ENCODE measurements at places on chromosomes 6 and 20.

DNA sequence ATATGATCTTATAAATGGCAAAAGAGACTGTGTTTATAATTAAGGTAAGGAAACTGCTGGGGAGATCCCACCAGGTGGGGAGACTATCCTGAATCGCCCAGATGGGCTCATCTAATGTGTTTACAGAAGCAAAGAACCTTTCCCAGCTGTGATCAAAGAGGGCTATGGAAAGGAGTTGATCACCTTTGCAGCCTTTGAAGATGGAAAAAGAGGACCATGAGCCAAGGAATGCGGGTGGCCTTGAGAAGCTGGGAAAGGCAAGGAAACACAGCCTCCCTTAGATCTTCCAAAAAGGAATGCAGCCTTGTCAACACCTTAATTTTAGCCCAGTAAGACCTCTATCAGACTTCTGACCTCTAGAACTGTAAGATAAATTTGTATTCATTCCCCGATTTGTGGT is 66.5 kb upstream of the ADGRG6 start:
- DNase-seq: no peak

GRCh38 chr6:45488889-45489288 is 111.2 kb upstream of the SUPT3H start:
- DNase-seq: no peak

- DNase-seq: peak; percentile 14
These were observed 44.8 kb upstream of the SLC2A12 start for GRCh38 chr6:134097114-134097707.

GRCh38 chr6:158057213-158057987 is 75.7 kb downstream of the SYNJ2 start:
- no peak for DNase-seq

GRCh38 chr6:26220145-26220970 is 133.1 kb downstream of the HFE start:
- no peak for DNase-seq

GRCh38 chr6:132797951-132798868 is at the start of gene SLC18B1:
SLC18B1 (minus strand) TSS chr6:132798637; CDS start chr6:132798456, 181 bp downstream.
- no peak for DNase-seq

GRCh38 chr6:35534407-35535170 is 21.9 kb upstream of the TULP1 start:
- DNase-seq: no peak

- no peak for DNase-seq
These were observed 695 bp upstream of the TGIF2 start for GRCh38 chr20:36572701-36573102.

- no peak for DNase-seq
These were observed 298.4 kb downstream of the TRDN start for GRCh38 chr6:123338394-123338793.

DNA sequence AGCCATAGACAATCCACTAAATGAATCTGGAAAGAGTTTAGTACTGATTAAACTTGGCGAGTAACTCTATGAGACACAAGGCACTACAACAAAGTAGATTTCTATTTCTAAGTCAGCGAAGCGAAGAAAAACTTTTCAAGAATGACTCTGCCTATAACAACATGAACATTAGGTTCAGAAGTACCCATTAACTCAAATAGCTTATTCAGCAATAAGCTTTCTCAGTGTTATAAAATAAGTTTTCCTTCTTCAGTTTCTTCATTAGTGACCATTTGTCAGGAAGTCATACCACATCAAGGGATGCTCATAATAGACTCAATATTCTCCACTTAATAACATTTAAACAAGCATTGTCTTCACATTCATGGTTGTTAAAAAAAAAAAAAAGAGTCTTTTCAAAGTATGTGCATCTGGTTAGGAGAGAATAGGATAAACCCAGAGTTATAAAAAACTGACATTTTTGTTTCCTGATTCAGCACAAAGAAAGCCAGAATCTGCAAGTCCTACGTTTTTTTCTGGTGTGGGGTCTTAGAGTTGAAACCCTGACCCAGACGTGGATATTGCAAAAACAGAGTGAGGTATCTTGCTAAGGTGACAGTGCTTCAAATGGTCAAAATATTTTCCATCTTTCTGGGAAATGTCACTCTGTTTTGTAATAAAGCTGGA is 148.2 kb upstream of the PREP start:
- no peak for DNase-seq

DNA sequence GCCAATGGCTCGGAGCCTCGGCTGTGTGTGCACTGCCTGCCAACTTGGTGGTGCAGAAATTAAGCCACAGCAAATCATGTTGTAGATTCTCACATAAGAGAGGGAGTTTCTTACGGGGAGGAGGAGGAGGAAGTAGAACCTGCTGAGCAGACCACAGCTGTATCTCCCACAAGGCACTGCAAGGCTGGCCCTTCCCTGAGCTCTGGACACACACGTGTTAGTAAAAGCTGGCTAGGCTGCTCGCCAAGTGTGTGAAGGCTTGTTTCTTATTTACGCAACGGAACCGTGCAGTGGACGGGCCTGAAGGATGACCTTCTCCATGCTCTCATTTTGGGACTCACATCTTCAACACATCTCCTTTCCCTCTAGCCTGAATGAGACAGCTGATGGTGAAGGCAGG is 15.7 kb upstream of the QKI start:
- no peak for DNase-seq

- no peak for DNase-seq
These were observed 191.9 kb downstream of the TFAP2C start for GRCh38 chr20:56820984-56821383.

DNA sequence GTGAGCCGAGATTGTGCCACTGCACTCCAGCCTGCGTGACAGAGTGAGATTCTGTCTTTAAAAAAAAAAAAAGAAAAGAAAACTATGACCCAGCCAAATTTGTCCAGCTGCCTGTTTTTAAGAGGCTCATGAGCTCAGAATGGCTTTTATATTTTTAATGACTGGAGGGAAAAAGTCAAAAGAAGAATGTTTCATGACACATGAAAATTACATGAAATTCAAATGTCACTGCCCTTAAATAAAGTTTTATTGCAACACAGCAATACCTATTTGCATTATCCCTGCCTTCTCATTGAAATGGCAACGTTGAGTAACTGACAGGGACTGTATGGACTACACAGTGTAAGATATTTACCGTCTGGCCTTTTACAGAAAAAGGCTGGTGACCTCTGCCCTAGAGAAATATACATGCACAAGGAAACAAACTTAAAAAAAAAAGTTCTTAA is 11.4 kb downstream of the SENP6 start:
- no peak for DNase-seq

DNA sequence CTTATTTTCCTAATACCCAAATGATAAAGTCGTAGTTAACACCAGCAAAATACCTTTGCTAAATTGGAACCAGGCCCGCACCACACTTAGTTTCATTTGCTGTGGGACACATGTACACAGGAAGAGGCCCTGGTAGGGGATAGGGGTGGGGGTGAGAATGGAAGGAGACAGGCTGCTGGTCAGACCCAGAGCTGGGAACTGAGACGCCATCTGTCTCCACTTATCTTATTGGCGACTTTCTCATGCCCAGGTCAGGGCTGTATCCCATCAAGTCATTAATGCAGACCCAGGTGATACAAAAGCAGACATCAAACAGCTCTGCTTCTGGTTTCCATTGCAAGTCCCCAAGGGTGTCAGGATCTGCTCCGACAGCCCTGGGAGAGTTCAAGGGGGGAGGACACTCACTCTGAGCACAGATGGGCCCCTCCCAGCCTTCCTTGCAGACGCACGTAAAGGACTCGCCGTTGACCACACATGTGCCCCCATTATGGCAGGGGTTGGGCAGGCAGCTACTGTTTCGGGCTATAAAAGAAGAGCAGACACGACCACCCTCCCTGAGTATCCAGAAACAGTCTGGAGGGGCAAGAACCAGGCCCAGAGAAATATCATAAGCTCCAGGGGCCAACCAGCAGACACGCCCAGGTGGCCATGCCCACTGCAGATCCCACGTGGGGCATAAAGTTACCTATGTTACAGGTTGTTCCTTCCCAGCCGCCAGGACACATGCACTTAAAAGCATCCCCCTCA is 29.2 kb downstream of the JAG1 start:
- DNase-seq: no peak

GRCh38 chr20:35702051-35702823 is 3.0 kb downstream of the ROMO1 start:
- no peak for DNase-seq

DNA sequence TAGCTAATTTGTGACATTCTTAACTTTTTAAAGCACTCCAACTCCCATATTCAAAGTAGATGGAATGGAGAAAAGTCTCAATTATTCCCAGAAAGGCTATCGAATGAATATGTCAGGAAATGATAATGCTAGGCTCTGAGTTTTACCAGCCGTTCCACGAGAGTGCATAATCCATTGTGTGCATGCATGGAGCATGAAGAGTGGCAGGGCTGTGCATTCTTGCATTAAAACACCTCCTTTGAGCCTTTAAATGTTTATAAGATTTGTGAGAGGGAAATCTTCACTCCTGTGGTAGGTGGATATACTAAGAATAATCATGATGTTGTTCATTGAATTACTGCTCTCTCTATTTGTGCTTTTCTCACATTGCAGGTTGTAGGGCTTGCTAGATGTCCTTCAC is 178.3 kb downstream of the CARMIL1 start:
- no peak for DNase-seq

DNA sequence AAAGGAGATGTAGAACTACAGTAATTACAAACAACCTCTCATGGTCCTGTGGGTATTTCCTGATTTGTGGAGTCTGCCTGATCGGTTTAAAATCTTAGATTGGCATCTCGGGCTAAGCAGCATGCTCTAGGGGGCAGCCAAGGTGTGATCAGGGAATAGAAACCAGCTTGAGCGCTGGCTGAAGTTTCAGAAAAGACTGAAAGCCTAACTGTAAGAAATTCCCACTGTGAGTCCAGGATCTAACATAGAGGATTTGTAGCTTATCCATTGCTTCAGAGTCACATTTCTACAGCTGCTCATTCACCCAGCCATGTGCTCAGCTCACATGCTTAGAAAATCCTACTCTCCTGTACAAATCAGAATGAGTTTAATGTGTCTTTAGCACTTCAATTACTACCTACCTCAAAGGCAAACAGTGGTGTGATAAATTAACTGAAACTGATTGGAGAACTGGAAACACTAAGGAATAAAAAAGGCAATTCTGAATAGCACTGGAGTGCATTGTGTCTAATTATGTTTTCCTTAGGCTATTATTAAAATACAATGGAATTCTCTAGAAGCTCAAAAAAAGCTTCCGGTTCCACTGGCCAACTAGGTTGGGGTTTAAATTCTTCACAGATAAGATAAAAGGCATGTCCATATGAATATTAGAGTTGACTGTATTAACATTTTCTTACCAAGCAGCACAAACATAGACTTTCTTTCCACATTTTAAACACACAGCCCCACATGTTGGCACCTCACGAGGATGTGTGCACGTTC is 73.8 kb upstream of the MPC1 start:
- peak; percentile 29 for DNase-seq

DNA sequence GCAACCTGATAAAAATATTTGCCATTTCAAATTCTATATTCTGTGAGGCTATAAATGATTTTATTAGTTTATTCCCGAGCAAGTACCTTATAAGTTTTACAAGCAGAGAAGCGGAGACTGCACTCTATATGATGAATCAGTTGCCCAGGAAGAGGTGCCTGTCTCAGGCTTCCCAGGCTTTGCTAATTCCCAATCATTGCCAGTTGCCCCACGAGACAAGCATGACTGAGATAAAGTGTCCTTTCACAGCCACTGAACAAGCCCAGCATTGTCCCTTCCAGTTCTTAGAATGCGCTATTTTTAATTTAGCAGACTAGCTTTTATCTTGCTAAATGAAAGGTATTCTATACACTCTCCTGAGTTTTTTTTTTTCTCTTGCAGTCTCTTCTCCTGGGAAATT is 260.7 kb downstream of the ALDH8A1 start:
- no peak for DNase-seq

GRCh38 chr20:38779247-38780097 is 26.0 kb upstream of the PPP1R16B start:
- no peak for DNase-seq

DNA sequence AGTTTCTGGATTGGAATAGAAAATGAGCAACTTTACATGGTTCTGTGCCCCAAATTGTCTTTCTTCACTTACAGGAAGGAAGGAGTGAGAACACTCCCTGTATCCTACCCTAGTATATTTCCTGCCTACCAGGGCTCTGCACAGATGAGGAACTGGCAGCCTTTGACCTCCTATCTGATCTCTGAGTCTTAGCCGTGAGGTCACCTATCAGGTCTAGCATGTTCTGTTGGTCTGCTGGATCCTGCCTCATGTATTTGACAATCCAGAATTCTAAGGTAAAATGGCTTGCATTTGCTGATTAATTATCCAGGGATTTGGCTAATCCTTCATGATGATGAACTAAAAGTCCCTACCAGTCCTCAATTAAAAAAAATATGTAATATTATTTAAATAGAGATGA is 35.0 kb upstream of the TRAM2 start:
- no peak for DNase-seq

GRCh38 chr6:28081486-28081751 is 1.1 kb downstream of the ZNF165 start:
- no peak for DNase-seq

GRCh38 chr20:47360297-47361056 is 4.0 kb upstream of the ZMYND8 start:
- peak; percentile 31 for DNase-seq

DNA sequence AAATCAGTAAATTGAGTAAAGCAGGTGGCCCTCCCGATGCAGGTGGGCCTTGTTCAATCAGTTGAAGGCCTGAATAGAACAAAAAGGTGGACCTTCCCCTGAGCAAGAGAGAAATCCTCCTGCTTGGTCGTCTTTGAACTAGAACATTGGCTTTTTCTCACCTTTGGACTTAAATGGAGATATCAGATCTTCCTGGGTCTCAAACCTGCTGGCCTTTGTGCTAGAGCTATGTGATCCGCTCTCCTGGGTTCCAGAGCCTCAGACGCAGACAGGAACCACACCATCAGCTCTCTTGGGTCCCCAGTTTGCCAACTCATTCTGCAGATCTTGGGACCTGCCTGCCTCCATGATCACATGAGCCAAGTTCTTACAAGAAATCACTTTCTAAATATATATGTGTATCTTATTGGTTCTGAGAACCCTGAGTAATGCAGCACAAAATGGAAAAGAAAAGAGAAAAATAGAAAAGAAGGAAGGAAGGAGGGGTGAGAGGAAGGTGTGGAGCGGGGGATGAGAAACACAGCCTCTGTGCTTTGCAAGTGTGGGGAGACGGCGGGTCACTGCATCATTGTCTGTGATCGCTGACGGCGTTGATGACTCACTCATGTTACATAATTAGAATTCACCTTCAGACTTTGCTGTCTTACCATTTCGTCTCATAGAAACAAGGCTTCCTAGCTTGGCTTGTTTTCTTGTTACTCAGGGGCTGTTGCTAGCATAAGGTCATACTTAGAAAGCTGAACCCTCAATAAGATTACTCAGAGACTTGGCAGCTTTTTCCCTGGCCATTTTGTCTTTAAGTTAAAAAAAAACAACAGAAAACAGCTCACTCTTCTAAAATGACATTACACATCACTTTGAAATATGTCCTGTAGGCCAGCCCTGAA is 85.7 kb upstream of the NEDD9 start:
- DNase-seq: no peak

DNA sequence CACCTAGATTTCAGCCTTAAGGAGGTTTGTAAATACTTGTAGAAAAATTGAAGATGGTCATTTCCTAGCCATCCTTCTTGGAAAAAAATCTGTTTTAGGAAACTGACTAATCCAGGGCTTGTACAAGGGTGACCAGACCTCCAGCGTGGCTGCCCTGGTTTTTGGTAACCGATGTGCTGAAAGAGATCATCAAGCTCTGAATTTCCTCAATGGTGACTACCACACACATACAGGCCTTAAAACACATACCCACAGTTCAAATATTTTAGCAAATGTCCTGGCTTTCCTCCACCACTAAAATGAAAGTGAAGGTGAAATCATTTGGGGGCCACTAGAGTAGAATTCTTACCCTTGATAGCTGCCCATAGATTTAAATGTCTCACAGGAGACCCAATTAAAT is 215.3 kb upstream of the SUPT3H start:
- DNase-seq: no peak
